Cardiac septum (tissue), 1 donor: ENCODE measurements at places on chromosomes 2 and 18. TPM values are rescaled to one million over a fixed set of nuclear protein-coding genes. Genes with fewer than 3 reads are reported as not detected.

The CCL20 gene
- not detected for total RNA-seq

The GRB14 gene
- 2.2 TPM for total RNA-seq

The KIF5C gene
- 0.73 TPM for total RNA-seq

The RGPD3 gene
- total RNA-seq, result 0.08 TPM

The DNAJC5G gene
- 1.6 TPM for total RNA-seq

The RPRM gene
- not detected for total RNA-seq

The PTPRN gene
- total RNA-seq, result 0.97 TPM

The TMEM178A gene
- total RNA-seq, result 2.6 TPM

The UGT1A6 gene
- not detected for total RNA-seq

The SLC8A1 gene
- total RNA-seq, result 906 TPM

The PAIP2B gene
- total RNA-seq, result 30.7 TPM

The FAM237A gene
- 1.9 TPM for total RNA-seq

The ZNF638 gene
- total RNA-seq, result 79.5 TPM
